ENCODE measurements at places on chromosomes 3 and 15. TPM values are rescaled to one million over a fixed set of nuclear protein-coding genes. Genes with fewer than 3 reads are reported as not detected.

DNA sequence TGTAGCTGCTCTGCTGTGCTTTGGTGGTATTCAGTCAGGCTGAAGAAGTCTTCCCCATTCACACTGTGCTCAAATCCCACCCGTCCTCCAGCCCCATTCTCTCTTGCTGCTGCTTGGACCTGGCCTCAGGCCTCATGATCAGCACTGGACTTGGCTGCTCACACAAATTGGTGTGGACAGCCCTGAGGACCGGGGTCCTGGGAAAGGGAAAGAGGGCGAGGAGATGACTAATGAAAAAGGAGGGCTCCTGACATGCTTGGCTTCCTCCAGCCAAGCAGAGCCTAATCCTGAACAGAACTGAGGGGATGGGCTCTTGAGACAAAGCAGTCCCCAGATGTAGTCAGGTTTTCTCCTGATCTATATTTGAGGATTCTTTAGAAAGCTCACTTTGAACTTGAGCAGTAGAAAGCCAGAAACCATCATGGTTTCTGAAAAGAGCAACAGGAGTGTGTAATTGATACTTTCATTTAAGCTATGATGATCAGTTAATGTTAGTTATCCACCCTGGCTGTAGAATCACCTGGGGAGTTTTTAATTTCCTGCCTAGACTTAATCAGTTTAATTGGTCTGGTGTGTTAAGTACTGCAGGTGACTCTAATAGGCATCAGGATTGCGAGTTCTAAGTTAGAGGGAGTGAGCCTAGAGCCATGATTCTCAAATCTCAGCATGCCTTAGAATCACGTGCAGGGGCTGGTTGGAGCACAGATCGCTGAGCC, 79.4 kb upstream of the THBS1 start:
- DNase-seq, result peak; percentile 17

GRCh38 chr3:21901484-21901883, 150.5 kb upstream of the ZNF385D start:
- no peak for DNase-seq

DNA sequence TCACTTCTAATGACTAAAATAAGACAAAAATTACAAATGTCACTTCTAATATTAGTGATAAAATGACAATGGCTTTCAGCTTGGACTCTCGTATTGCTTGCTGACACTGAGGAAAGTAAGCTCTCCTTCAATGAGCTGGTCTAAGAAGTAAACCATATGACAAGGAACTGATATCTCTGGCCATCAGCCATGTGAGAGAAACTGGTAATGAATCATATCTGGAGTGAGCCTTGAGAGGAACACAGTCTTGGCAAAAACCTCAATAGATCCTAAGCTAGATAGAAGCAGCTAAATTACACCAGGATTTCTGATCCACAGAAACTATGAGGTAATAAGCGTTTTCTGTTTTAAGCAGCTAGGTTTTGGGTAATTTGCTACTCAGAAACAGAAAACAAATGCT, 1575.1 kb downstream of the OTOL1 start:
- no peak for DNase-seq

DNA sequence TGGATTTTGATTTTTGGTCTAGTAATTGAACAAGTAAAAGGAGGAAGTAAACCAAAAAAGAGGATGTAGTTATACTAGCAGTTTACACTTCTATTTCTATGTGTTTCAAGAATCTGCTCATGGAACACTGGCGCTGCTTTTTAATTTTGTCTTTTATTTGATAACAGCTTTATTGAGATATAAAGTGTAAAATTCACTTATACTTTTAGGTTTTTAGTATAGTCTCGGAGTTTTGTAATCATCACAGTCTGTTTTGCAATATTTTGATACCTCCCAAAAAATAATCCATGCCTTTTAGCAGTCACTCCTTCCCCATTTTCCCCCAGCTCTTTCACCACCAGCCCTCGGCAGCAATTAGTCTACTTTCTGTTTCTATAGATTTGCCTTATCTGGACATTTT, 18.0 kb downstream of the UBE2E2 start:
- no peak for DNase-seq

- DNase-seq, result no peak
Measured at GRCh38 chr15:35399901-35400300, 146.1 kb downstream of the DPH6 start.

GRCh38 chr15:101277943-101278564, 769 bp upstream of the SELENOS start:
- DNase-seq, result no peak

DNA sequence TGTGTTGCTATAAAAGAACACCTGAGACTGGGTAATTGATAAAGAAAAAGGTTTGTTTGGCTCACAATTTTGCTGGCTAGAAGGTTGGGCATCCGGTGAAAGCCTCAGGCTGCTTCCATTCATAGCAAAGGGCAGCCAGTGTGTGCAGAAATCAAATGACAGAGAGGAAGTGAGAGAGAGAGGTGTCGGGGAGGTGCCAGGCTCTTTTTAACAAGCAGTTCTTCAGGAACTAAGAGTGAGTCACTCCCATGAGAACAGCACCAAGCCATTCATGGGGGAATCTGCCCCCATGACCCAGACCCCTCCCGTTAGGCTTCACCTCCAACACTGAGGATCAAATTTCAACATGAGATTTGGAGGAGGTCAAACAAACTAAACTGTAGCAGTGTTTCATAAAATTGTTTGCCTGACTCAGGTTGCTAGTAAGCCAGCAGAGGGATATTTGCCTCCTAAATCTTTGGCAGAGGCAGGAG, 4.5 kb upstream of the PARP15 start:
- peak; percentile 87 for DNase-seq

The TRIM42 gene
- not detected for total RNA-seq

GRCh38 chr3:180961087-180961486, 28.4 kb downstream of the DNAJC19 start:
- DNase-seq, result no peak

DNA sequence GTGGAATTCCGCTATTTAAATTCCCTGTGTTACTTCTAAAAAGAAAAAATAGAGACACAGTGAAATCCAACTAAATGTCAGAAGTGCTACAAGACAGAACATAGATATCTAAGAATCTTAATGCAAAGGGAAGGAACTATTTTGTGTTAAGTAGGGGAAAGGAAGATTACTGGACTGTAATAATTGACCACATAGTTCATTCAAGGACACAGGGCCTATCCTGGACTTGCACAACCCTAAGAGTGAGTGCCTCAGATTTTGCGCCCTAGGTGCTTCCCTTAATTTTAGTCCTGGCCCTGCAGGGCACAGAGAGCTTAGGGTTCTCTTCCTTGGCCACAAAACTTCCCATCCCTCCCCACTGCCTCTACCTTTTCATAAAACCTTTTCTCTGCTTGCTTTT, 3.5 kb upstream of the IL20RB start:
- no peak for DNase-seq

The PLCB2 gene
- not detected for total RNA-seq

DNA sequence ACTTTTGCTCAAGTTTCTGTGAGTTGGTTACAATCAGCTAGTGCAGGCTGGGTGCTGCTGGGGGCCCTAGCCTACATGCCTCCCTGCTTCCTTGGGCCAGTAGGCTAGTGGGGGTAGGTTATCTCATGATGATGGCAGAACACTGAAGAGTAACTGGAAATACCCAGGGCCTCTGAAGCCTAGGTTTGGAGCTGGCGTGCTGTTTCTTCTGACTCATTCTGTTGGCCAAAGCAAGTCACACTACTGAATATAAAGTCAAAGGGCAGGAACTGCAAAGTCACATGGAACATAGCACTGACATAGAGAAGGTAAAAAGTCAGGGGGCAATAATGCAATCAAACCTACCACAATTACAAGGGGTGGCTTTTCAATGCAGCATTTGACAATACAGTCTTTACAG, 34.5 kb downstream of the RASGRP1 start:
- no peak for DNase-seq

The PLA2G4F gene
- not detected for total RNA-seq

The PXK gene
- total RNA-seq, result 30.2 TPM

DNA sequence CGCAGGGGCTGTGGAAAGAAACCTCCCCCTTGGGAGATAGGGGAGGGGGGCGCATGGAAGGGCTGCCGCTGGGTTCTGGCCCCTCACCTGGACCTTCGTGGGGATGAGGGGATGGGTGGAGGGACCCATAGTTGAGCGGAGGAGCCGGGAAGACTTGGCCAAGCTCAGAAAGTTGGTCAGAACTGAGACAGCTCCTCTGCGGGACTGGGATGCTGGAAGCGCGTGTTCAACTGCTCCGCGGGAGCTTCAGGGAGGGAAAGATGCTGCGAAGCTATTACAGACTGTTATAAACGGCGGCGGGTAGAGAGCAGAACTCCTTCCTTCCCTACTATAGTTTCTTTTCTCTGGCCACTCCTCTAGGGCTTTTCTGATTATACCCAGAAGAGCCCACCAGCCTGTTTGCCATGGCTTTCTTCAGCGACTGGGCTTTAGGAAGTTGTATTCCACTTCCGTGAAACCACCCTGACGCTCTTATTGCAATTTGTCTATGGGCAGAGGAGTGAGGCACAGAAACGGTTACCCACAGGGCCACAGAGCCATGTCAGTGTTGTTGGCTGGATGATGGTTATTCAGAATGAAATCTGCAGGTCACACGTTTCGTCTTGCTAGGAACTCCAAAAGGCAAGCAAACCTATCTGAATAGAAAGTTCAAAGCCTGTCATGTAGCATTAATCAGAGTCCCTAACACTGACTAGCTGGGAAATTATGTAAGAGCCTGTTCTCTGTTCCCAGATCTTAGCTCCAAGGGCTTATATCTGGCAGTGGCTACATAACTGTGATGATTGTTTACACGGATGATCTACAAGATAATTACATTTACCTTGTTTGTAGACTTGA, 1.1 kb downstream of the SYNPR start:
- DNase-seq, result no peak

The PAQR5 gene
- not detected for total RNA-seq

- DNase-seq, result no peak
Measured at GRCh38 chr3:149271669-149272068, 50.0 kb upstream of the CP start.

GRCh38 chr15:25863111-25863967, at the start of gene ATP10A:
TSS of gene ATP10A (minus strand) at chr15:25863327. CDS start at chr15:25863096, 231 bp downstream.
- DNase-seq, result no peak

The CCR9 gene
- total RNA-seq, result not detected

The SQOR gene
- total RNA-seq, result 142 TPM

The TM6SF1 gene
- total RNA-seq, result 34.4 TPM

- no peak for DNase-seq
Measured at GRCh38 chr3:45654397-45654944, 34.7 kb upstream of the SACM1L start.

The MED12L gene
- total RNA-seq, result 0.13 TPM

- peak; percentile 43 for DNase-seq
Measured at GRCh38 chr15:67066959-67067853, 1.8 kb downstream of the SMAD3 start.

- DNase-seq, result no peak
Measured at GRCh38 chr15:77464129-77464865, 43.6 kb downstream of the HMG20A start.

GRCh38 chr3:144229330-144229729, 257.7 kb downstream of the DIPK2A start:
- DNase-seq, result no peak

- DNase-seq, result no peak
Measured at GRCh38 chr15:101185336-101185735, 66.5 kb downstream of the CHSY1 start.

- no peak for DNase-seq
Measured at GRCh38 chr3:32432711-32433530, 41.3 kb downstream of the CMTM7 start.

The NGLY1 gene
- total RNA-seq, result 26.6 TPM

The CD200R1 gene
- total RNA-seq, result not detected

GRCh38 chr3:62632510-62633294, 242.5 kb downstream of the CADPS start:
- DNase-seq, result no peak

DNA sequence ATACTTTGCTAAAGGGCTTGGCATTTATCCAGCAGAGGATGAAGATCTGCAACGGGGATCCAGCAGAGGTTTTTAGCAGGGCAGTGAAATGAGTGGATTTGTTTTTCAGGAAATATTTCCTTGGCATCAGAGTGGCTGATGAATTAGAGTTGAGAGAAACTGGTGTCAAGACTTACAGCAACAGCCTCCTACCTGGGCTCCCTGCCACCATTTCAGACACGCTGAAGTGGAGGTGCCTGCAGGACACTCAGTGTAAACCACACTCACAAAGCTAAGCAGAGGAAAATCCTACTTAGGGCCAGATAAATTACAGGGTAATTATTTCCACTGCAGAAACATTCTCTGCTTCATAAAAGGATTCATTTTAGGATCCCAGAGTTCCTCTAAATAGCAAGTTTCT, 519.7 kb downstream of the FGF12 start:
- no peak for DNase-seq

The SEMA5B gene
- under 0.01 TPM for total RNA-seq

GRCh38 chr15:57861815-57862586, 155.5 kb downstream of the POLR2M start:
- DNase-seq, result peak; percentile 89

GRCh38 chr15:22877117-22877516, 38.7 kb downstream of the NIPA2 start:
- no peak for DNase-seq

GRCh38 chr3:109018828-109019227, 65.1 kb upstream of the GUCA1C start:
- no peak for DNase-seq

The TTLL13 gene
- 0.13 TPM for total RNA-seq

DNA sequence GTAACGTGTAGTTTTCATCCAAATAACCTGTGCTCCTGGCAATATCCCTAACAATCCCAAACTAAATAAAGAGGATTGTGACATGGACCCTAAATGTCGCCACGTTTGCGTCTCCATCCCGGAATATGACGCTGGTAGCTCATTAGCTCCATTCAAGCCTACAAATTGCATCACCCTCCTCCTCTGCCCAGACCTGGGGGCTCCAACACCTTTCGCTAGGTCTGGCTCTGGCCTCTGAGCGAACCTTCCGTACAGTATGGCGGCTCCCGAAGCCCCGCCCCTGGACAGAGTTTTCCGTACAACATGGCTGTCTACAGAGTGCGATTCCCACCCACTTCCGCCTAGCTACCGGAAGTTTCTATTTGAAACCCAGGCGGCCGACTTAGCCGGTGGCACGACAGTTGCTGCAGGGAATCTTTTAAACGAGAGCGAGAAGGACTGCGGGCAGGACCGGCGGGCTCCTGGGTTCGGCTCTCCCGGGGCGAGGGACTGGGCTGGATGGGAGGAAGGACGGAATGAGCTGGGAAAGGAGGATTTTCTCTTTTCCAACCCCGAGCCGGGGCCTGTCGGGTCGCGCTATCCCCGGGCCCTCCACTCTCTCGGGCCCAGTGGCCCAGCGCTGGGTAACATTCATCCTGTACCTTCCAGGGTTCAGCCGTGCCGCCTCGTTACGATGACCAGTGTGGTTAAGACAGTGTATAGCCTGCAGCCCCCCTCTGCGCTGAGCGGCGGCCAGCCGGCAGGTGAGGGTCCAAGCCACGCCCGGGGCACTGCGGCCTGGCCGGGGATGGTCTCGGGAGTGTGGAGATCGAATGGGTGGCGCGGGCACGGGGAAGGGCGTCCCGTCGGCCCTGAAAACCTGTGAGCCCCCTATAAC, at the start of gene KNSTRN:
TSS of gene KNSTRN (plus strand) at position 142 of the 877 bp plus-strand sequence. CDS start at position 257, 115 bp downstream.
- peak; percentile 88 for DNase-seq

The OCA2 gene
- total RNA-seq, result not detected

Data from dermis microvascular lymphatic vessel endothelial cell (primary cell).